ENCODE measurements at places on chromosomes 4 and X. TPM values are rescaled to one million over a fixed set of nuclear protein-coding genes. Genes with fewer than 3 reads are reported as not detected.

MGAT4D gene
- not detected for polyA plus RNA-seq

PAGE3 gene
- polyA plus RNA-seq: not detected

LPAR4 gene
- polyA plus RNA-seq: 0.32 TPM

NOX1 gene
- 0.61 TPM for polyA plus RNA-seq

DNA sequence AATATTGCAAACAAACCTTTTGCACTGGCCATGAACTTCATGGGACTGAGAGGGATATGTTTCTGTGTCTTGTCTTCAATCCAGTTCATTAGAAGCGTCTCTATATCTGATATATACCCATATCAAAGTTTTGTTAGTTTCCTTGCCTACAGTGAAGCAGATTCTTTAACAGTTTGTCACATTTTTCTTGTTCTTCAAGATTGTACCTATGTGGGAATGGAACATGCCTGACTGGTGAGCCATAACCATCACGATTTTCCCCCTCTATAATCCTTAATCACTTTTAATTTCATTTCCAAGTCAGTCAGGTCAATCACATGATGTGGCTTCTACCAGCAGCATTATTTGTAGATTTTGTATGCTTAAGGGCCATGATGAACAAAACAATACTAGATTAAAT, 197.1 kb upstream of the PDE5A start:
- no peak for DNase-seq

- DNase-seq: no peak
These were observed 457 bp downstream of the TFE3 start for GRCh38 chrX:49042581-49043219.

DNA sequence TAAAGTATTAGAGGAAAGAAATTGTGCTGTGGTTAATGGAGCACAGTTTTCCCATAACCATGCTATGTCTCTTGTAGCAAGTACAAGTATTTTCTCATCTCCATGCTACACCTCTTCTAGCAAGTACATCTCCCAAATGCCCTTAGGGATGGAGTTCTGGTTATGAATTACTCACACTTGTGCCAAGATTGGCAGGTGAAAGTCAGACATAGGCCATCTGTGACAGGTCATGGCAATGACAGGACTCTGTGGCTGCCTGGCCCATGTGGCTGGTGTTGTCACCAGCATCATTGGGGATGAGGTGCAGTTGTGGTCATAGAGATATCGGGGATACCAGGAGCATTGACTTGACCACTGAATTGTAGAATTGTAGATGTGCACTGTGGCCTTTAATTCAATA, 310.2 kb downstream of the FAT4 start:
- no peak for DNase-seq

DNA sequence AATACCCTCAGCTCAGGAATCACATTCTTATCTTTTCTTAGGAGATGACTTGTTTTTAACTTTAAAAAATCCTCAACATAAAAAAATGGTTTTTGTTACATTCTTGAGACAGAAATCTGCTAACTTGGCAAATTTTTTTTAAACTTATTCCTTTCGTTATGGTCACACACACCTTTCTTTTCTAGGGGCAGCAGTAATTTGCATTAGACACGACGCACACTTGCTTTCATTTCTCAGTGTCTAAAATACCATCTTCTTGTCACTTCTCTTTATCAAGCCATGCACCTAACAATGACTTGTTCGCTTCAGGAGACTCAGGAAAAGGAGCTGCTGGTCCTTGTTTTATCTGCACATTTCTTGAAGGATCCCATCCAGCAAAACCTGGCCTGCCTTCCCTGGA, 112.6 kb upstream of the TBL1X start:
- DNase-seq: no peak

DNA sequence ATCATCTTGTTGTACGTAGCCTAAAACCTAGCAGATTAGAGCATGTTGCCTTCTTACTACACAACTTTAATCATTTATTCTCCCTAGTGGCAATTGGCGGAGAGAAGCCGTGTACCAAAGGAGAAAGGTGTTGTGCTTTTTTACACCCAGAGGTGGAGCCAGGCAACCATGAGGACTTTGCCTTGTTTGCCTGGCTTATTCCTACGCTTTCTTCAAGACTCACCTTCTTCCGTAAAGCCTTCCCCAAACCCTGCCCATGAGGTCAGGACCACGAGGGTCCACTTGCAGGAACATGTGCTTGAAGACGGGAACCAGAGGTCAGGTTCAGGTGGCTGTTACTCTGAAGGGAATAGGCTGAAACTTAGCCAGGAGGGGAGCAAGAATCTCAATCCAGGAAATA, 290.5 kb downstream of the RAB28 start:
- DNase-seq: no peak

DNA sequence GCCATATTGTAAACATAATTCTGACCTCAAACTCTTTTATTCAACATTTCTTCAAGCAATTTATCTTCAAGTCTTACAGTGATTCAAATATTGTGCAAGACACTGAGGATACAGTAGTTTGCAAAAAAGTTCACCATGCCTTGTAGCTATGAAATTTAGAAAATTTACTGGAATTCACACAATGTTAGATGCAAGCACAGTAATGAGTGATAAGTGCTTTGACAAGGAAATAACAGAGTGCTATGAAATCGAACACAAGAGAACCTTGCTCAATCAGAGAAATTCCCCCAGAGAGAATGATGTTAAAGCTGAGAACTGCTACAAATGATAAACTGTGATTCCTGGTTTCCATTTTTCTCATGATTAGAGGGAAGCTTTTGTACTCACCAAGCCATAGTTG, 952.9 kb downstream of the FAT4 start:
- no peak for DNase-seq

- no peak for DNase-seq
These were observed 87.5 kb upstream of the PTPN13 start for GRCh38 chr4:86506591-86506990.
